D341Med (cell line): ENCODE measurements at places on chromosomes 16 and 17.

DNA sequence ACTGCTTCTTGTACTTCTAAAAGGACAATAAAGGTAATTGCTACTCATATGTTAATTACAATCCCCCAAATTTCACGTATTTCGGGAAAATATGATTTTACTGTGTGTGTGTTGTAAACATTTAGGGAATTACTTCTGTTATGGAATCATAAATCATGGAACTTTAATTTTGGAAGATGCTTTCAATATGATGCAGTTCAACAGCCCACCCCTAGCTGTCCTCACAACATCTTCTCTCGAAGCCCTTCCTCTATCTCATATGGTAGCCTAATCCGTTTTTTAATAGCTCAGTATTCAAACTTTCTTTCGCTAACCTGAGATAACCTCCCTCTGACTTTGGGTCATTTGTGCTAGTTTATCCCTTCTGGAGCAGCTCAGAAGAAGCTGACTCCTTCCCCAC, 78.4 kb downstream of the ANKFN1 start:
- no peak for DNase-seq

DNA sequence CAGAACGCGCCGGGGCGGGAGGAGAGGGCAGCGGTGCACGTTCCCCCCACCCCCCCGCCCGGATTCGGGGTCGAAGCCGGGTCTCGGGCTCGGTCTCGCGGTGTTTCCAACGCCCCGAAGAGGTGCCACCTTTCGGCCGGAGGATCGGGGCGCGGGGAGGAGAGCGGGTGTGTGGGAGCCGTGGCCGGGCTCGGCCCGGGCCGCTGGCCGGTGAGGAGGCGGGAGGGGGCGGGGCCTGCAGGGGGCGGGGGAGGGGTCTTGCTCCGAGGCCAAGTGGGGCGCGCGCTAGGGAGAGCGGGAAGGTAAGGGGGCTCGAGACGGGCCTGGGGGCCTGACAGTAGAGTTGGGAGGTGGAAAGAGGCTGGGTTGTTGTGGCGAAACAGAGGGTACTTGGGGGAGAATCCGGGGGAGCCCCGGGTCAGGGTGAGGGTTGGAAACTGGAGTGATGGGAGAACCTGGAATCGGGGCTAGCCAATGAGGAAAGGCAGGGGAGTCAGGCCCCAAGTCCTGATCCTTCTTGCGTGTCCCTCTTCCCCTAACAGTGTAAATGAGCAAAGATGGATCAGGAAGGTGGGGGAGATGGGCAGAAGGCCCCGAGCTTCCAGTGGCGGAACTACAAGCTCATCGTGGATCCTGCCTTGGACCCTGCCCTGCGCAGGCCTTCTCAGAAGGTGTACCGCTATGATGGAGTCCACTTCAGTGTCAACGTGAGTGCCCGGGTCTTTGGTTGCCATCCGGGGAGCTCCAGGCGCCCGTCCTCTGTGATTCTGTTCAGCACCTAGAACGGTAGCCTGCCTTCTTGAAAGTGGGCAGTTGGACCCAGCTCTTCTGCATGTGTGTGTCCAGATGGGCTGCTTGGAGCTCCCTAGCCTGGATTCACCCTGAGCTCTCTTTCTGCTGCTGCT, 873 bp downstream of the SETD1A start:
- DNase-seq, result no peak

DNA sequence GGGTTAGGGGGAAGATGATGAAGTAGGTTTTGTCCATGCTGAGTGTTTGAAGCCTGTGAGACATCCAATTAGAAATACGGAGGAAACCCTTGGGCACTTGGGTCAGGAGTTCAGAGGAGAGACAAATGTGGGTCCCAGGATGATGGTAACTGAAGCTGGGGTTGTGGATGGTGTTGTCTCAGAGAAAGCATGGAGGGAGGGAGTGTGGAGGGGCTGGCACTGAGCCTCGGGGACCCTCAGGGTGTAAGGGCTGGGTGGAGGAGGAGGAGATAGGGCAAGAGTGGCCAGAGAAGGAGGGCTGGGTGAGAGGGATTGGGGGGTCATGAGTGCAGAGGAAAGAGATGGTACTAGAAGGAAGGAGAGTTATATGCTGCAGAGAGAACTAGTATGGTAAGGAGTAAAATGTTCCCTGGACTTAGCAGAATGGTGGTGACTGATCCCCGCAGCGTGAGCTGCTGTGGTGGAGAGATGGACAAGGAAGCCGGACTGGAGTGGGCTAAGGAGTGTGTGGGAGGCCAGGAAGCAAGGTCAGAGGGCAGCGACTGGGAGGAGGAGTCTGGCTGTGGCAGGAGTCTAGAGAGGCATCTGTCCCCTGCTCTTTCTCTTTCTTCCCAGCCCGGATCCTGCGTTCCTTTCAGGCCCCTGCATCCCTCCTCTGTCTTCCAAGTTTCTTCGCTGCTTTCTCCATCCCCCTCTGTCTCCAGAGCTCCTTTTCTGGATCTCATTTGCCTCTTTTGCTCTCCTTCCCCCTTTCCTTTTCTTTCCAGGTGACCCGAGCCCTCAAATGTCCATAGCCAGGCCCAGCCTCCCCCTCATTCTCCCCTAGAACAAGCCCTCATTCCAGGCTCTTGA, 3.9 kb upstream of the COL1A1 start:
- DNase-seq, result no peak

DNA sequence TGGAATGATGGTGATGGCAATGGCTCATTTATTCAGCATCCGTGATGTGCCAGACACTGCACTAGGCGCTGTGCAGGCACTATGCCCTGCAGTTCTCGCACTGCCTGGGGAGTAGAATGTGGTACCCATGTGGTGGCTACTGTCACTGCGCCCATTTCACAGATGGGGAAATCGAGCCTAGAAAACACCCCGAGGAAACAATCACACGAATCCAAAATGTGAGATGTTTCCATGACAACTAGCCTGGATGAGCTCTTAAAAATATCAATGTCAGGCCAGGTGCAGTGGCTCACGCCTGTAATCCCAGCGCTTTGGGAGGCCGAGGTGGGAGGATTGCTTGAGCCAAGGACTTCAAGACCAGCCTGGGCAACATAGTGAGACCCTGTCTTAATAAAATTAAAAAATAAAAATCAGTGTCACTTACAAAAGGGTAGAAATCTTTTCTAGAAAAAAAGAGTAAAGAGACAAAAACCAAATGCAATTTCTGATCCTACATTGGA, 57.9 kb upstream of the TNRC6A start:
- no peak for DNase-seq

DNA sequence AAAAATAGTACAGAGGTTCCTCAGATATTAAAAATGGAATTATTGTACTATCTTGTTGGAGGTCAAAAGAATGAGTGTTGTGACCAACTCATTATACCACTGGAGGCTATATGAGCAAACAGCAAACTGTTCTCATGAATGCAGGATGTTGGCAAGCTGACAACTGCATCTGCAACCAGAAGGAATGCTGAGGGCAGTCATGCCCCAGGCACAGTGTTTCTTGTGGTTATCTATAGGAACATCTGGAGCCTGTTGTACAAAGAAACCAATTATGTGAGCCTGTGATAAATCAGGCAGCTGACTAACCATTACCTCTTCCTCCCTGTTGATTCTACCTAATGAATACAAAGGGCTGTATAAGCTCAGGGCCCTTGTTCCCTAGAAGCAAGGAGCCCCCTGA, 2057.1 kb downstream of the TP53TG3F start:
- DNase-seq, result no peak

DNA sequence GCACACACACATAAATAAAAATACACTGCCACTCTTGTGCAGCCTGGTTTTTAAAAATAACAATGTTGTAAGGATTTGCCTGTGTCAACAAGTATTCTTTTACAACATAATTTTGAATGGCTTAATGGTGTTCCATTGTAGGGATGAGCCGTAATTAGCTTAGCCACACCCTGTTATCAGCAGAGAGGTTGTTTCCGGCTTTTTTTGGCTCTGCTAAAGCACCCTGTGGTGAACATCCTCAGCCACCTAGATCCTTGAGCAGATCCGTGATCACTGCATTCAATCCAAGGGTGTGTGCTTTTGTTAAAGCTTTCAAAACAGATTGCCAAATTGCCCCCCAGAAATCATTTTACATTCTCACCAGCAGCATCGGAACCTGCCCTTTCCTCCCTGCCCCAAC, 7.0 kb downstream of the KATNB1 start:
- DNase-seq, result no peak

DNA sequence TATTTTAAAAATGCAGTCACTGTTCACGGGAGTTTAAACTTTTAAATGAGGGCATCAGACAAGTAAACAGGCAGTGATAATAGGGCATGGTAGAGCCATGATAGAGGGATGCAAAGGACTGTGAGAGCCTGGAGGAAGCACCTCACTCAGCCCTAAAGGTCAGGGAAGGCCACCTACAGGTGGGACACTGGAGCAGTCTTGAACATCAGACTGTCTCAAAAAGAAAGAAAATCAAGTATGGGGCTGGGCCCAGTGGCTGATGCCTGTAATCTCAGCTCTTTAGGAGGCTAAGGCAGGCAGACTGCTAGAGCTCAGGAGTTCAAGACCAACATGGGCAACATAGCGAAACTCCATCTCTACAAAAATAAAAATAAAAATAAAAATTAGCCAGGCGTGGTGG, 31.0 kb upstream of the DHRS7B start:
- no peak for DNase-seq

DNA sequence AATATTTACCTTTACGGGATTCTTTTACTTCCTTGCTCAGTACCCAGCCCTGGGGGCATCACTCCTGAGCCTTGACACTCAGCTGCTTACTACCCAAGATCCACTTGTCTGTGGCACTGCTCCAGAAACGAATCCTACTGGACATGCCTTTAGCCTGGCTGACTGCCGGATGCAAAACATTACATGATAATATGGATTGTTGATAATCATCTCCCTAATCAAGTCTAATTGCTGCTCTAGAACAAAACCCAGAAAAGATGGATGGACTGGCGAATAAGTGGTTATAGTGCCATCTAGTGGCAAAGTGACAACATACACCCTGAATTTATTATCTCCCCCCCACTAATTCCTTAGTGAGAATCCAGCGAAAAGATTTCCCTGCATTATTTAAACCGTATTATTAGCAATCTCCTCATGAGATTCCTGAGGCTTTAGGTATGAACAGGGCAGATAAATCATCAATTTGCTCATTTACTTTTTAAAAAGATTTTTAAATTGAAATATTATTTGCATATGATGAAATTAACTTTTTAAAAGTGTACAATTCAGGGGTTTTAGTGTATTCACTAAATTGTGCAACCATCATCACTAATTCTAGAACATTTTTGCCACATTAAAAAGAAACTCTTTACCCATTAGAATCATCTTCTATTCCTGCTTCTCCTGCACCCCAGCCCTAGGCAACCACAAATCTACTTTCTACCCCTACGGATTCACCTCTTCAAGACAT, 61.6 kb downstream of the RGS9 start:
- peak; percentile 81 for DNase-seq

- no peak for DNase-seq
These were observed 141.5 kb upstream of the PLCG2 start for GRCh38 chr16:81637336-81638235.

DNA sequence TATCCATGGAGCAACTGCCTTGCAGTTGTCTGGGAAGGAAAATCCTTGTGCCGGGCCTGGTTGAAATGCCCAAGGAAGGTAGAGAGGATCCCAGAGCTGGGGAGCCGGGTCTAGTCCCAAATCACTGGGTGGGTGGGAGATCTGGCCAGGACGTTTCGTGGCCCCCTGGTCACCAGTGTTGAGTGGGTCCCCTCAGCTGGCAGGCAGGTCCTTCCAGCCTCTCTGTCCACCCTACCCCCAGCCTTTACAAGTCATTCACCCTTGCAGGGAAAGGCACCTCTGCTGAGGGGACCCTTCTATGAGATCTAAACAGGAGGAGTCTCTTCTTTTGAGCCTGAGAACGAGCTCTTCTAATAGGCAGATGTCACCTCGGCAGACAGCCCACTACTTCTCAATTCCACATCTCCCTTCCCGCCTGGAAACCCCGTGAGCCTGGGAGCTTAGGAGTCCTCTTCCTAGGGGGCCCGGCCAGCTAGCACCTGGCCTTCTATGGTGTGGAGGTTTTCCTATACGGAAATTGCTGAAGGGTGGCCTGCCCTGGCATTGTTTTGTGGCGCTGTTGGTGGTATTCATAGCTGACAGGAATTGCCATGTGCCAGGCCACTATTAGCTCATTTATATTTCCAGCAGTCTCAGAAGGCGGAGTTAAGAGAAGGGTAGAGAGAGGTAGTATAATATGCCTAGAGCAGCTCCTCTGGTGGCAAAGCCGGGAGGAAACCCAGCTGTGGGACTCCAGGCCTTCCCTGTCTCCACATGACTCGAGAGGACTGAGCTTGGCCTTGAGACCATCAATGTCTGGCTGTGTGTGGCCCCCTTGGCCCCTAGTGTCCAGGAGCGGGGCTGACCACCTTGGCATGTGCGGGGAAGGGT, 13.3 kb downstream of the MPRIP start:
- no peak for DNase-seq

GRCh38 chr16:1525871-1526607, 7.4 kb upstream of the TMEM204 start:
- DNase-seq, result no peak

DNA sequence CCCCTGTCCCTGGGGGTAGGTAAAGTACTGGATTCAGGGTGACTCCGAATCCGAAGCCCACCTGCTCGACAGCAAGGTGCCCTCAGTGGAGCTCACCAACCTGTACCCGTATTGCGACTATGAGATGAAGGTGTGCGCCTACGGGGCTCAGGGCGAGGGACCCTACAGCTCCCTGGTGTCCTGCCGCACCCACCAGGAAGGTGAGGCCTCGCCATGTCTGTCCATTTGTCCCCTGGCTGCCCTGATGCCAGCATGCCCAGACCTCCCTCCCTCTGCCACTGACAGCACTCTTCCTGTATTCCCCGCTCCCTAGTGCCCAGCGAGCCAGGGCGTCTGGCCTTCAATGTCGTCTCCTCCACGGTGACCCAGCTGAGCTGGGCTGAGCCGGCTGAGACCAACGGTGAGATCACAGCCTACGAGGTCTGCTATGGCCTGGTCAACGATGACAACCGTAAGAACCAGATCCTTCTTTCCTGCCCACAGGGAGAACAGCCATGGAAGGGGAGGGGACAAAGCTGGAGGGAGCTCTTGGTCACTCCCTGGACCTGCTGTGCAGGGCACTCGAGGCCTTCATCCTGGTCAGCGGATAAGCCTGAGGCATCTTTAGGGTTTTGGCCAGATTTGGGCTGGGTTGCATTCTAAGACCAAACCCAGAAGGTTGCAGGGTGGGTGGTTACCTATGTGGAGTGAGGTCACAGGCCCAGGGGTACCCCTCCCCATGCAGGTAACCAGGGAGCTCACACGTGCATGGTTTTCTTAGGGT, 14.2 kb downstream of the GALK1 start:
- no peak for DNase-seq

DNA sequence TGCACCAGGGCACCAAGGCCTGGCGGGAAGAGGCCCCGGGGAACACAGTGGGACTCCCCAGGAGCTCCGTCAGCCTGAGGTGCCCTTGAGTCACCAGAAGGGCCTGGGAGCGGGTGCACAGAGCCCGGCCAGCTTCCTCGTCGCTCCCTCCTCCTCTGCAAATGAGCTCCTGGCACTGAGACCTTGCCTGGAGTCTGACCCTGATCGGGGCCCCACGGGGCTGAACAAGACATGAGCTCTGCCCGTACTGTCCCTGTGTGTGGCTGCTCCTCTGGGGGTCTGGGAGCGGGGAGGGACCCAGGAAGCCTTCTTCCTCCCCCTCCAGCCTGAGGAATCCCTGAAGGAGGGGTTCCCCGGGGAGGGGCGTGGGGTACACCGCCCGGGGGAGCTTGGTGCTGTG, 36.4 kb upstream of the SSTR5 start:
- no peak for DNase-seq

GRCh38 chr17:80937462-80938381, 53.9 kb upstream of the CHMP6 start:
- no peak for DNase-seq

GRCh38 chr17:79203657-79204056, 129.0 kb downstream of the ENGASE start:
- DNase-seq, result no peak
